ENCODE measurements at places on chromosomes 11 and 22.

GRCh38 chr11:117495357-117495756 is 167.7 kb downstream of the CEP164 start:
- H3K36me3 ChIP-seq = no peaks in the 10 kb centered on the region
- H3K27me3 ChIP-seq = peaks cover 54% of the 10 kb centered on the region
- H3K4me3 ChIP-seq = no peak overlapping the region
- H3K4me1 ChIP-seq = peaks cover 22% of the 10 kb centered on the region
- H3K27ac ChIP-seq = no peak overlapping the region
- no peak for DNase-seq

DNA sequence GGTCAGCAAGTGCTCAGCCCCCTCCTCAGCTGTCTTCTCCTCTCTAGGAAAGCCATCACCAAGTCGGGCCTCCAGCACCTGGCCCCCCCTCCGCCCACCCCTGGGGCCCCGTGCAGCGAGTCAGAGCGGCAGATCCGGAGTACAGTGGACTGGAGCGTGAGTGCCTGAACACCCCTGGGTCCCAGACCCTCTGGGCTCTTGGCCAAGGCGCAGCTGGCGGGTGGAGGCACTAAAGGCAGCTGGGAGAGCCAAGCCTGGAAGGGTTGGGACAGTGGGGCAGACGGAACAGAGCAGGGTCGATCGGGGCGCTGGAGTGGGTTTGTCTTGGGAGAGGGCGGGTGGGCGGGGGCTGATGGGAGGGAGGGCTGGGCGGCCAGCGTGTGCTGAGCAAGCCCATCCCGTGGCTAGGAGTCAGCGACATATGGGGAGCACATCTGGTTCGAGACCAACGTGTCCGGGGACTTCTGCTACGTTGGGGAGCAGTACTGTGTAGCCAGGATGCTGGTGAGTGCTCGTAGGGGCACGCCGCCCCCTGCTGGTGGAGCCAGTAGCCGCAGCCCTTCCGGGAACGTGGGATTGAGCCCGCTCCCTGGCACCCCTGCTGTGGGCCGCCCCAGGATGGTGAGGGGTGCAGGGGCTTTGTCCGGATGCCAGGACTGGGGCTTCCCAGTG is 14.1 kb upstream of the MDK start:
- no peak overlapping the region for H3K27ac ChIP-seq
- peaks cover 77% of the 10 kb centered on the region for H3K4me1 ChIP-seq
- H3K27me3 ChIP-seq = peaks cover 4% of the 10 kb centered on the region
- peaks cover 10% of the 10 kb centered on the region for H3K36me3 ChIP-seq

- H3K27ac ChIP-seq = no peak overlapping the region
- H3K27me3 ChIP-seq = peaks cover 36% of the 10 kb centered on the region
- no peak for DNase-seq
- peak overlapping the region; percentile 91 for H3K4me3 ChIP-seq
Measured at GRCh38 chr22:36776722-36777121, 803 bp upstream of the IFT27 start.

DNA sequence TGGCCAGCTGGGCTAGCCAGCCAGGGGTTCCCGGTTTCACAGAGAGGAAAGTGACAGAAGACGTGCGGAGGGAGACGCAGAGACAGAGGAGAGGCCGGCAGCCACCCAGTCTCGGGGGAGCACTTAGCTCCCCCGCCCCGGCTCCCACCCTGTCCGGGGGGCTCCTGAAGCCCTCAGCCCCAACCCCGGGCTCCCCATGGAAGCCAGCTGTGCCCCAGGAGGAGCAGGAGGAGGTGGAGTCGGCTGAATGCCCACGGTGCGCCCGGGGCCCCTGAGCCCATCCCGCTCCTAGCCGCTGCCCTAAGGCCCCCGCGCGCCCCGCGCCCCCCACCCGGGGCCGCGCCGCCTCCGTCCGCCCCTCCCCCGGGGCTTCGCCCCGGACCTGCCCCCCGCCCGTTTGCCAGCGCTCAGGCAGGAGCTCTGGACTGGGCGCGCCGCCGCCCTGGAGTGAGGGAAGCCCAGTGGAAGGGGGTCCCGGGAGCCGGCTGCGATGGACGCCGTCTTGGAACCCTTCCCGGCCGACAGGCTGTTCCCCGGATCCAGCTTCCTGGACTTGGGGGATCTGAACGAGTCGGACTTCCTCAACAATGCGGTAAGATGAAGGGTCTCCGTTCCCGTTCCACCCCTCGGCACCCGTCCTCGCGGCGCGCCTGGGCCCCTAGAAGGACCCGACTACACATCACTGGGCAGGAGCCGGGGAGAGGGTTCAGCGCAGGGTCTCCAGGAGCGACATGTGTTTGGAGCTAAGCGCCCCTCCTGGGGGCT is at the start of gene CREB3L1:
CREB3L1 (plus strand) TSS at position 41 of the 765 bp plus-strand sequence; CDS start at position 491, 450 bp downstream.
- peaks cover 84% of the 10 kb centered on the region for H3K4me1 ChIP-seq
- DNase-seq = peak; percentile 74
- no peaks in the 10 kb centered on the region for H3K36me3 ChIP-seq
- H3K4me3 ChIP-seq = peak within 1 kb of the TSS; percentile 87

DNA sequence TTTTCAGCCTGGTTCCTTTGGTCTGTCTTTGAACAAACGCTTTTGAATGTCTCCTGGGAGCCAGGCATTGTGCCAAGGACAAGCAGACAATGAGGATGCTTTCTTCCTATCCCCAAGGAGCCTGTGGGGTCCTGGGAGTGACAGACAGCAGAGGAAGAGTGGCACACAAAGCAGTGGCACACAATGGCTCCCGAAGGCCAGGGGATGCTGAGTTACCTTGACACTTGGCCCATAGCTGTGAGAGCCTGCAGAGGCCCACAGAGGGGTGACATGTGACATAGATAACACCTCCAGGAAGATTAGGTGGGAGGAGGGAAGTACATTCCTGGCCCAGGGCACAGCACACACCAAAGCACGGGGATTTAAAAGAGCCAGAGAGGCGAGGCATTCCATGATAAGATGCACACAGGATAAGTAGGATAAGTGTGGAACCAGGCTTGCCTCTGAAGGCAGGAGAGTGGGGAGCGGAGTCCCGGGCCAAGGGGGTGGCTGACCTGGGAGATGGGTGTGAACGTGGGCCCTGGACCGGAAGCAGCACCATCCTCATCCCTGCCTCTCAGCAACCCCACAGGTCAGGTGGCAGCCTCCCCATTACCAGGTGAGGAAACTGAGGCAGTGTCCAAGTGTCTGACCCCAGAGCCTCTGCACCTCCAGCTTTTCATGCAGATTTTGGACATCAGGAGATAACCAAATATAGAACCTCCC is 6.3 kb downstream of the UPB1 start:
- H3K36me3 ChIP-seq = no peaks in the 10 kb centered on the region
- H3K4me3 ChIP-seq = no peak overlapping the region
- no peak for DNase-seq
- H3K4me1 ChIP-seq = peaks cover 55% of the 10 kb centered on the region
- no peak overlapping the region for H3K27ac ChIP-seq
- peaks cover 87% of the 10 kb centered on the region for H3K27me3 ChIP-seq

- peaks cover 83% of the 10 kb centered on the region for H3K4me1 ChIP-seq
- DNase-seq = peak; percentile 58
- peaks cover 34% of the 10 kb centered on the region for H3K36me3 ChIP-seq
Measured at GRCh38 chr11:62556108-62556874, 9.7 kb upstream of the AHNAK start.

All from nephron progenitor cell (in vitro differentiated cells).